ENCODE measurements at places on chromosomes 1 and 21. TPM values are rescaled to one million over a fixed set of nuclear protein-coding genes. Genes with fewer than 3 reads are reported as not detected.
A peak's percentile ranks its signal among the peaks of the same experiment; 100 is the strongest.

Gene RPE65
- not detected for total RNA-seq

Gene PGLYRP4
- total RNA-seq: not detected

- peak; percentile 98 for DNase-seq
Observed at GRCh38 chr1:154970631-154971340, at the start of gene SHC1. Gene SHC1, minus strand, starts transcription at chr1:154970747. Its CDS starts 221 bp downstream, at chr1:154970526.

DNA sequence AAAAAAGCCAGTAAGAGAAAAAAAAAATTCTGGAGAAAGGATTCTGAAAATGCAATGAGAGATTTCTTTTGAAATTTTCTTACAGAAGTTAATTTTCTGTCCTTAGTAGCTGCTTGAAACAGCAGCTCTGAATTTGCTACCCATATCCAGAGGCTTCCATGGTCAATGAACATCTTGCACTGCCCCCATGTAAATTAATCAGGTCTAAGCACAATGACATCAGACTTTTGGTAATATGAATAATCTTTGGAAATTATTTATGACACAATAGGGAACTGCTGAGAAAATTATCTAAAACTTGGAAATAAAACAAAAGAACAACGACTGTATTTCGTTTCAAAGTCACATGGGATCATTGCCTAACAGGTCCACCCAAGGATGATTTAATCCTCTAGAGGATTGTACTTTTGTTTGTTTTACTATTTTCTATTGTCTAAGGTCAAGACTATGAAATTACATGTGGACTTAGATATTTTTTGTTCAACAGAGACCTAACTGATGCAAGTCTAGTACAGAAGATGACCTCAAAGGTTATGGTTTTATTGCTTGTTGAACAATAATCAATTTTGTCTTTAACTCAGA, 312.1 kb downstream of the BACH1 start:
- DNase-seq: no peak

Gene TCHHL1
- total RNA-seq: not detected

Gene PTGFR
- total RNA-seq: not detected

Gene CD247
- 0.83 TPM for total RNA-seq

DNA sequence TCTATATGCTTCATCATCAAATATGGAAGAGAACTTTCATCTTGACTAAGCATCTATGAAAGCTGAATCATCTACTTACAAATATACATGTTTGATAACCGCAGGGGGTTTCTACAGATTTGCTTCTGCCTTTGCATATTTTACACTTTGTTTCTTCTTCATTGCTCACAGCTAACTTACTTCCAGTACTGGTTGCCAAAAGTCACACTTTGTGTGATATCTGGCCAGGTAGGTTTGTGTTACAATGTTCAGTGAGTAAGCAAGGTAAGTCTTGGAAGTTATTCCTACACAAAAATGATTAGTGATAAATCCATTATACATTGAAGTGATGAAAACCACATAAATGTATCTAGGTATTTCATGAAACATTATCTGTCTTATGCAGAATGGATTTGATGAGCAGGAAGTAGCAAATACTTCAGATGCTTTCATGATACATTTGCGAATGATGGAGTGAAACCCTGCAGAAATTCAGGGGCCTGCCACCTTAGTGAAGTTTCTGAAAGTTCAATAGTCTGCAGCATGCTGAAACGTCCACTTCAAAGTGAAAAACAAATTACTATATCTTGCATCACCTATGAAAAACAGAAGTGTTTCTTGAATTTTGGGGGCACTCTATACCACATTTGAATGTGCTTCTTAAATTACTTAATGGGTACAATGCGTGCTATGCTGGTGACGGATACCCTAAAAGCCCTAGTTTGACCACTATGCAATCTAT, 187.3 kb downstream of the ATP6V1G3 start:
- no peak for DNase-seq

DNA sequence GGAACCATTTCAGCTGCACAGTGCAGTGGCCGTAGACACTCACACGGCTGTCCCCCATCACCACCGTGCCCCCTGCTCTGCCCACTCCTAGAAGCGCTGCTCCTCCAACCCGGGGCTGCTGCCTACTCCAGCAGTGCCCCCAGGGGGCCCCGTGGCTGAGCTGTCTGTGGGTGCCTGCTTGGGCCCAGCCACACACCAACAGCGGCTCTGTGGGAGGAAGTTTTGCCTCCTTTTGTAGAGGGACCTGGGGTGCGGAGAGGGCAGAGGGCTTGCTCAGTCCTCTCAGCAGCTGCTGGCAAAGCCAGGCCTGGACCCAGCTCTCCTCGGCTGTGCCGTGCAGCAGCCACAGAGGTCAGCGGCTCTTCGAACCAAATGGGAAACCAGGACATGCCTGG, 11.4 kb upstream of the LRRC3 start:
- peak; percentile 67 for DNase-seq

- no peak for DNase-seq
Observed at GRCh38 chr1:158249646-158250045, 4.6 kb upstream of the CD1A start.

DNA sequence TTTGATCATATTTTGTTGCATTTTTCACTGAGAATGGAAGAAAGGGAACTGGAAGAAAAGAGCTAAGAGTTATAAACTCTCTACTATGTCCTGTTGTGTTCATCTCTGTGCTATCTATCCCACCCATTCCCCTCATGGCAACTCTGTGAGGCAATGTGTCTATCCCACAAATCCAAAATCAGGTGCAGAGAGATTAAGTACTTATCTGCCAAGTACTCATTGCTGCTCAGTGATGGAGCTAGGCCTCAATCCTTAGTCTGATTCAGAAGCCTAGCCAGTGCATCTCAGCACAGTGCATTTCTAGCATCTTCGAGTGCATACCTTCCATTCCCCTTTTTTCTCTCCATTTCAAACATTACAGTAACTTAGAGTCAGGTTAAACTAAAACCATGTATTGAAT, 270.6 kb downstream of the TPR start:
- no peak for DNase-seq
